ENCODE measurements at places on chromosomes 5 and 9.

GRCh38 chr5:147050172-147050571, 171.6 kb upstream of the PPP2R2B start:
- no peak for DNase-seq

GRCh38 chr5:146766013-146766412, 112.5 kb downstream of the PPP2R2B start:
- no peak for DNase-seq

DNA sequence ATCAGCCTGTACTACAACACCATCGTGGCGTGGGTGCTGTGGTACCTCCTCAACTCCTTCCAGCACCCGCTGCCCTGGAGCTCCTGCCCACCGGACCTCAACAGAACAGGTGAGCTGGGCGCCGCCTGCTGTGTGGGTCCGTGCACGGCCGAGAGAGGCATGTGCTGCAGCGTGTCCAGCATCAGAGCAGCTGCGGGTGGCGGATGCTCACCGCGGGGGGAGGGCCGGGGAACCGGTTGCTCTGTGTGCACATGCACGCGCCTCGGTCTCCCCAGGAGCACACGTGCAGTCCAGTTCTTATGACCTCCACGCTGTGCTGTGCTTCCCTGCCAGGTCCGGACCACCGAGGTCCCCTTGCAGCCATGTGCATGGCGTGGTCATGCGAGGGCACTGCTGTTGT, 7.6 kb downstream of the SLC6A18 start:
- no peak for DNase-seq

GRCh38 chr5:34616651-34617050, 39.5 kb upstream of the RAI14 start:
- DNase-seq, result no peak

DNA sequence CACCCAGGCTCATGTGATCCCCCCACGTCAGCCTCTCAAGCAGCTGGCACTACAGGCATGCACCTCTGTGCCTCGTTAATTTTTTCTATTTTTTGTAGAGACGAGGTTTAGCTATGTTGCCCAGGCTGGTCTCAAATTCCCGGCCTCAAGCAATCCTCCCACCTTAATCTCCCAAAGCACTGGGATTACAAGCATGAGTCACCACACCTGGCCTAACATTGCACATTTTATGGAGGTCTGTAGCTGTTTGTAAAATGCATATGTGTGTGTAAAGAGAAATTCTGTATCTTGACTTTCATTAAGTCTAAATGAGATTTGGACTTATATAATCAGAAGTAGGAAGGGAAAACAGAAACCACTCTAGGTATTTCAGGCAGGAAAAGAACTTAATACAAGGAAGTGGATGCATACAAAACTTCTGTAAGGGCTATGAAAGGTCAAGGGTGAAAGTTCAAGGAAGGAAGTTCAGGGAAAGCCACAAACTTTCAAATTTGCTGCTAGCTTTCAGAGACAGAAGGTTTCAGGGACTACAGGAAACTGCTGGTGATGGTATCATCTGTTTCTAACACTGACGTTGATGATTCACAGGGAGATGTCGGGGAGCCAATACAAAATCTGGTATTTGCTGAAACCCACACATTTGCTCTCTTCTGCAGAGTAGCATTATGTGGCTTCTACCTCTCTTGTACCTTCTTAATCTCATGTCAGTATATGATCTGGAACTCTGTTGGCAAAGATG, 209.4 kb downstream of the PIK3R1 start:
- no peak for DNase-seq

DNA sequence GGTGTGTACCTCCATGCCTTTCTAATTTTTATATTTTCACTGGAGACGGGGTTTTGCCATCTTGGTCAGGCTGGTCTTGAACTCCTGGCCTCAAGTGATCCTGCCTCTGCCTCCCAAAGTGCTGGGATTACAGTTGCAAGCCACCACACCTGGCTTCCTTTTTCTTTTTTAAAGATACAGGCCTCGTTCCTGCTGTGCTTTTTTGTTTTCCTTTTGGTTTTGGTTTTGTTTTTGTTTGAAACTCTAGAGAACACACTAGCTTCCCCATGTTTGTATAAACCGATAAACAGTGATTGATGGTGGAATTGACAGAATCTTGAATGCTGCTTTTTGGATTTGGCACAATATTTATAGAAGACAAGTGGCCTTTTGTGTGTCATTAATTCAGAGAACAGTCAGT, 1603.4 kb downstream of the MAT2B start:
- DNase-seq, result no peak

GRCh38 chr5:105794578-105794977, 1876.2 kb downstream of the EFNA5 start:
- no peak for DNase-seq

- DNase-seq, result no peak
Measured at GRCh38 chr9:70105147-70105546, 61.5 kb downstream of the MAMDC2 start.

DNA sequence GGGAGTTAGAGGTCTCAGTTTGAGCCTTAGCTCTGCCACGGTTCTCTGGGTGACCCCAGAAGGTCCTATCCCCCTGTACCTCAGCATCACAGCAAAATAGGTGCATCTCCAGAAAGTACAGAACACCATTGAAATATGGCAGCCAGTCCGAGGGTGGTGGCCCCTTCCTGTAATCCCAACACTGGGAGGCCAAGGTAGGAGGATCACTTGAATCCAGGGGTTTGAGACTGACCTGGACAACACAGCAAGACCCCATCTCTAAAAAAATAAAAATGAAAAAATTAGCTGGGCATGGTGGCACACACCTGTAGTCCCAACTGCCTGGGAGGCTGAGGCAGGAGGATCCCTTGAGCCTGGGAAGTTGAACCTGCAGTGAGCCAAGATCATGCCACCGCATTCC, 7.0 kb upstream of the CRB2 start:
- DNase-seq, result no peak

DNA sequence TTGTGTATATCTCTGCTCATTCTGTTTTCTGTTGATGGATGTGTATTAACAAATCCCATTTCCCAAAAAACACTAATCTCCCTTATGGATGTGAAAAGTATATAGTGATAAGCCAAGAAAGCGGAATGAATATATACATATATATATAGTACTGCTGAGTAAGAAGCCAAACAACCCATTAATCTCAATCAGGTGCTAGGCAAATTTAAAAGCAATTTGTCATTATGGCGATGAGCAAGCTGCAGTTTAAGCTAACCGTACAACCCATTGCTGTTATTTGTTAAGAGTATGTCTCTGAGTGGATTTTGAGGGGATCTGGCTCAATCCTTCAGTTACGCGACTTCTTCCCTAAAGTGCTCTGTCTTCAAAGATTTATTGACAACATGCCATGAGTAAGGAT, 640.4 kb upstream of the ARRDC3 start:
- DNase-seq, result no peak

DNA sequence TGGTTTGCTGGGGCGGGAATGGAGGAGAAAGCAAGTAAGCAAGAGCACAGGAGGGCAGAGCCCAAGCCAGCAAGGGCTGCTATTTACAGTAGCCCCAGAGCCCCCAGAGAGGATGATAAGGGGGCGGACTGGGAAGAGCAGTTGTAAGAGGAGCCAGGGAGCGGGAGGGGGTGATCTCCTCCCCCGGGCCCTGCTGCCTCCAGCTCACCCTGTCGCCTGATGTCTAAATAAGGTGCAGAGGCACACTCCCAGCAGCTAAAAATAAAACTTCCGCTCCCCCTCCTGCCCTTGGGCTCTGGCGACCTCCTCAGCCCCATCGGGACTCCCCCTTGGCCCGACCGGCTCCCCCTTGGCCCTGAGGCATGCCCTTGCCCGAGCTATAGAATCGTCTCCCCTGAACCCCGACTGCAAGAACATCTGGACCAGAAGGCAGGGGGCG, 14.4 kb upstream of the CCDC69 start:
- no peak for DNase-seq

DNA sequence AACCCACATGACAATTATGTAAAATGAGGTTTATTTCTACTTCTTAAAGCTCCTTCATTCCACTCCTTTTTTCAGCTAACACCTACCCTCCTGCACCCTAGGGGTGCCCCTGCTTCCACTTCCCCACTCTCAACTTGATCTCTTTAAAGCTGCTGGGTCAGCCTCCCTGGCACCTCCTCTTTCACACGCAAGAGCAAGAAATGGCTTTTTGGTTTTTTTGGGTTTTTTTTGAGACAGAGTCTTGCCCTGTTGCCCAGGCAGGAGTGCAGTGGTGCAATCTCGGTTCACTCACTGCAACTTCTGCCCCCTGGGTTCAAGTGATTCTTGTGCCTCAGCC, 64.4 kb downstream of the SUSD1 start:
- no peak for DNase-seq

DNA sequence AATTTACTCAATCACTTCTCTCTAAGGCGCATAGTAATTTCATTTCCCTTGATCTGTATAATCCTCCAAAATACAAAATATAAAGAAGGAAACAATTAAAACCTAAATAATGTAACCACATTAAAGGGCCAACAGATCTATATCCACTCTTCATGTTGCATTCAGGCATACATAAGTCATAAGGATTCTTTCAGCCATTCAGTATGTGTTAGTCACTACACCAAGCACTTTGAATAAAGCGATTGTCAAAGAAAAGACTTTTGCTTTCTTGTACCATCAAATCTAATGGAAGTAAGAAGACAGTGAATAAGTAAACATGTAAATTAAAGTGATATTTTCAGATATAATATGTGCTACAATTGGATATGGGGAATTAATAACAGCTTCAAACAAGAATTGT, 569.2 kb upstream of the PTPRD start:
- DNase-seq, result no peak

- no peak for DNase-seq
Measured at GRCh38 chr9:108550106-108550505, 305.7 kb downstream of the ACTL7B start.

DNA sequence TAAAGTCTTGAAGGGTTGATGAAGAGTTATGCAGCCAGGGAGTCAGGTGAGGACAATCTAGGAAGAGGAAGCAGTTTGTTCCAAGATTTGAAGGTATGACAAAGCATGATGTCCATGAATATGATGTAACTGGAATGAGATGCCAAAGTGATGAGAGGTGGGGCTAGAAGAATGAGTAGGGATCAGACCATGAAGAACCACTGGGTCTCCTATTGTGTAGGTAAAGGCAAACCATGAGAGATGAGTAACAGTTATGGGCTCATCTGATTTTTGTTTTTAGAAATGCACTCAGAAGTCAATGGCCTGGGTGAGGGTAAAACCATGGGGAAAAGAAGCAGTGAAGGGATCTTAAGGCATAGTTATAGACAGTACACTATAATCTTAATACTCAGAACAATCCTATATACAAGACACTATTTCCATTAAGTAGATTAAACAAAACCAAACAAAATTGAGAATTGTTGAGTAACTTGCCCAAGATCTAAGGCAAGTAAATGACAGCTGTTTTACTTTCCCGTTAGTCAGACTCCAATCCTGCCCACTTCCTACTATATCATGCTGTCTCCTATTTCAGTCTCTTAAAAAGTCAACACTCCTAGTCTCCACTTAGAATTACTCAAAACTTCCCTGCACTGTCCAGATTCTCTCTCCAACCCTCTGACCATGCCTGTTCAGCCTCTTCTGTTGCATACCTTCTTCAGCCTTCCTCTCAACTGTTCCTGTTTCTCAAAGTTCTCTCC, 393.8 kb upstream of the MEF2C start:
- DNase-seq, result no peak

DNA sequence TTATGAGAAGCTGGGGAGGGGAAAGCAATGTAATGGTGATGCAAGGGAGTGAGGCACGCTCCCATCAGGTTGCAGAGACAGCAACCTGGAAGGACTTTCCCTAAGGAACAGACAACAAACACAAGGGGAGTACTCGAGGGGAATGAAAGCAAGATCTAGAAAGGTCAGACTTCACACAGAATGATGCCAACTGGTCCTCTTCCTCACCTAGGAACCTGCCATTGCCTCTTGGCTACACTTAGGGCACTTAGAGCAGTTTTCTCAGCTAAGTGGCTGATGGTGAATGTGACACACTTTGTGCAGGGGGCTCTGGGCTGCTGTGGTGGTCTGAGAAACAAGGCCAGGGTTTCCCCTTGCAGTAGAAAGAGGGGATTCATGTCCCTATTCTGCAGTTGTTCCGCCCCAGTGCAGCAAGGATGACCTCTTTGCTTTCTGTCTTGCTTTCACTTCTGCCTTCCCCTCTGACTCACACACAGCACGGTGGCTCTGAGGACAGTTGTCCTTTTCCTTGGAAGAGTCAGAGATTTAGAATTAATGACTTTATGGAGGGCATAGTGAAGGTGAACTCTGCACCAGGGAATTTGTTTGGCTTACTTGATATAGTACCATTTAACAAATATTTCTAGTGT, 394.0 kb upstream of the KLF4 start:
- no peak for DNase-seq

GRCh38 chr5:107736638-107737037, 65.9 kb upstream of the EFNA5 start:
- no peak for DNase-seq

GRCh38 chr5:23451156-23451555, 56.3 kb upstream of the PRDM9 start:
- DNase-seq, result no peak

DNA sequence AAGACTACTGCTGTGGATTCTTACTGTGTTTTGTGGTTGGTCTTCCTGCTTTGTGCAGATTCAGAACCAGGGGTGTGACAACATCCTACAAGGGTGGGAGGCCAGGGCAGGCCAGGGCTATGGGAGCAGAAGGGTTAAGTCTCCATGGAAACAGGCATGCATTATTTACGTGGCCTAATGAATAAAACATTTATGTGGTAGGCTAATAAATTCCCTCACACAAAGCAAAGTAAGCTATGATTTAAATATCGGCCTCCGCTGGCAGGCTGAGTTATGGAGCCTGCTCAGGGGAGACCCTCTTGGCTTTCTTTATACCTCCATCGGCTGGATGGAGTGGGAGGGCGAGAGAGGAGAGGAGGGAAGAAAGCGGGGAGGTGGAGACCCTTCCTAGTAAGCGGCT, 230.3 kb upstream of the MVB12B start:
- DNase-seq, result no peak

Measured in cerebellar cortex (tissue), 1 donor.